ENCODE measurements at places on chromosomes 12 and 14.

- DNase-seq, result peak; percentile 18
These were observed 25.2 kb upstream of the KRT78 start for GRCh38 chr12:52873832-52874572.

GRCh38 chr12:124616394-124617221 lies 49.2 kb upstream of the NCOR2 start:
- DNase-seq, result no peak

DNA sequence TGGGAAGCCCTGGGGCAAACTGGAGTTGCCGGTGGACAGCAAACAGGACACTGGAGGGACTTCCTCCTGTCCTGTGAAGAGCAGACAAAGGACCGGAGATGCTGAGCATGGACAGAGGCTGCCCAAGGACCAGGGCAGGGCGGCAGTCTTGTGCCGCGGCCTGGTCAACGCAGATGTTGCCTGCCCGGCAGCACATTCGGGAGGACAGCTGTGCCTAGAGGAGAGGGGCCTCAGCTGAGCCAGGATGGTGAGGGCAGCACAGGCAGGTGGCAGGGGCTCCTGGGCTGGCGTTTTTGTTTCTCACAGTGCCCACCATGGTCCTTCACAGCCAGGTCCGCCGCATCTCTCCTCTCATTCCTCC lies 13.3 kb downstream of the ANKRD9 start:
- no peak for DNase-seq

DNA sequence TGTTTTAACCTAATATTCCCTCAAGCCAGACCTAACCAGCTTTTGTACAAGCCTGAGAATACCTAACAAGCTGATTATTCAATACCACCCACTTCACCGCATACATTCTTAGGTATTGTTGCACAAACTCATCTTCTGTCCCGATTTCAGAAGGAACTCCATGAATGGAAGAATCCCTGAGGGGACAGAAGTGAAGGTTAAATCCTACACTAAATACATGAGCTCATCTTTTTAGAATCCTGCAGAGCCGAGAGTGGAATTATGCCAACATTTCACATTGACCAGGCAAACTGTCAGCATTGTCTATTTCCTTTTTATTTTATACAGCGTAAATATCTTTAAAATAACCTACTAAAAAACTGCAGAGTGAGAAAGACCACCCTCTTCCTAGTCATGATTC lies 140.7 kb upstream of the PRICKLE1 start:
- no peak for DNase-seq

- no peak for DNase-seq
These were observed 1.6 kb downstream of the IRAK4 start for GRCh38 chr12:43760396-43760795.

DNA sequence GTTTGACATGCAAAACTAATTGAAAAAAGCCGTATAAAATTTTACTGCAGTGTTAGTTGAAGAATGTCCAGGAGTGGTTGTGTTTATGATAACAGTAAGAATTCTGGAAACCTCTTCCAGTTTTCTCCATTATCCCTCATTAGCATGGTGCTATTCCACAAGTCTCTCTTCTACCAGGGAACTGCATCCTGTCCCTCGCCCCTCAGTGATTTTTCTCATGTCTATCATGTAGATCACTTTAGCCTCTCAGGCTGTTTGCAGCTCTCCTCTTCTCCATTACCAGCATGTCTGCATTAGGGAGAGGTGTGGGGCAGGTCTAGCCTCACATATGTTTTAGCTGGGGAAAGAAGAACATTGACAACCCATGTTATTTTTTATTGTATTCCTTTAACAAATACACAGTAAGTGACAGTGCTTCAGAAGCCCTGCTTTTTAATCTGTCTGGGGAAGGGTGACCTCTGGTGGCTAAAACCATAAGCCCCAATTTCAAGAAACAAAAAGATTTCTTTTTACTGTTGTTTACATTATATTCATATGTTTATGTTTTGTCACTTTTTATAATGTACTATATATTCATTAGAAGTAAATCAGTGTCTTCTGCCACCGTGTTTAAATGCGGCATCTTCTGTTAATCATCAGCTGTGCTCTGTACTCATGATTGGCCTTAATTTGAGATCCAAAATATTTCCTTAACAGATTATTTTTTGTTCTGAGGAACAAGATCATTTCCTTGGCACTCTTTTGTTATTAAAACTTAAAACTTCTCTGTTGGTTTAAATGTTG lies 70.7 kb downstream of the RASSF8 start:
- DNase-seq, result peak; percentile 33

DNA sequence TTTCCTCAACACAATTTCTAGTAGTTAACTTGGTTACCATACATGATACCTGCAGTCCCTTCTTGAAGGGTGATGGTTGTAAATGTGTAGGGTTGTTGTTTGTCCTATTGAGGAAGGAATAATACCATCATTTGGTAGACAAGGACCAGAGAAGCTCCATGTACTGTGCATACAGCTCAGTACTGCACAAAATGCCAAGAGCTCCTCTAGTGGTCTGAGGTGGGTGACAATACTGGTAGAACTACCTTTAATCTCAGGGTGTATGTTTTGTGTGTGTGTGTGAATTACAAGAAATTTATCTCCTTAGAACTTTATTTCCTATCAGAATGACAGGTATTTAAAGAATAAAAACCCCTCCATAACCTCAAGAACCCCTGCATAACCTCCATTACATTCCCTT lies 575.3 kb downstream of the TMTC2 start:
- DNase-seq, result no peak

GRCh38 chr14:32560209-32560857 lies 231.2 kb downstream of the AKAP6 start:
- DNase-seq, result no peak

DNA sequence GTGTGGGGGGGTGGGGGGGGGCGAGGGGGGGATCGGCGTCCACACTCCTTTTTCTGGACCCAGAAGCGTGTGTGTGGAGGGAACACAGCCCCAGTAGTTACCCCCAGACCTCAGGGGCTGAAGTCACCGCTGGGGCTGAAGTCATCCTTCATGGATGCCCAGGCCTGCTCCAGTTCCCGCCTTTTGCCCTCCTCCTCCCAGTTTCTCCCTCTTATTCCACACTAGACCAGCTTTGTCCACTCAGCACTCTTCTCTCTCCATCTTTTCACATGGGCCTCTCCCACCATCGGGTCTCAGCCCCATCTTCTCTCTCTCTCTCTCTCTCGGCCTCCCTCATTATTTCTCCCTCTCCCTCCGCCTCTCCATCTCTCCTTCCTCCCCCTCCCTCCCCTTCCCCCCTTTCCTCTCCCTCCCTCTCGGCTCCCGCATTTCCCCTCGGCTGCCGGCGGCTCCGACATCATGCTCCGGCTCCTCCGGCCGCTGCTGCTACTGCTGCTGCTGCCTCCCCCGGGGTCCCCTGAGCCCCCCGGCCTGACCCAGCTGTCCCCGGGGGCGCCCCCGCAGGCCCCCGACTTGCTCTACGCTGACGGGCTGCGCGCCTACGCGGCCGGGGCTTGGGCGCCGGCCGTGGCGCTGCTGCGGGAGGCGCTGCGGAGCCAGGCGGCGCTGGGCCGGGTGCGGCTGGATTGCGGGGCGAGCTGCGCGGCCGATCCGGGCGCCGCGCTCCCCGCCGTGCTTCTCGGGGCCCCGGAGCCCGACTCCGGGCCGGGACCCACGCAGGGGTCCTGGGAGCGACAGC lies at the start of gene P3H3:
Gene P3H3 (plus strand): TSS at position 426 of the 799 bp plus-strand sequence. CDS start 34 bp downstream, at position 460.
- DNase-seq, result peak; percentile 53

DNA sequence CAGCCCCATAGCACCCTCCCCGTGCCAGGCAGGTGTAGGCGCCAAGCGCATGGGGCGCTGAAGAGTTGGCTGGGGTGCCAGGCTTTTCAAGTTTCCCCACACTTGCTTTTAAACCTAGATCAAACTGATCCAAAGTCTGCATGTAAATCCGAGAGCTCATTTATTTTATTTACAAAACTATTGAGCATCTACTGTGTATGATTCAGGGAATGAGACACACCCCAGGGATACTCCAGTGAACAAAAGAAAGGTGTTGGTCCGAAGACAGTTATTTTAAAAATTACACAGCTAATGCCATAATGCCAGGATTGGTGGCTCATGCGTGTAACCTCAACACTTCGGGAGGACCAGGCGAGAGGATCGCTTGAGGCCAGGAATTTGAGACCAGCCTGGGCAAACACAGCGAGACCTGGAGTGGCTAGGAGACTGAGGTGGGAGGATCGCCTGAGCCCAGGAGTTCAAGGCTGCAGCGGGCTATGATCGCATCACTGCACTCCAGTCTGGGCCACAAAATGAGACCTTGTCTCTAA lies 780 bp upstream of the SLC41A2 start:
- no peak for DNase-seq

- no peak for DNase-seq
These were observed 12.2 kb downstream of the TBX3 start for GRCh38 chr12:114671443-114672411.

- no peak for DNase-seq
These were observed 86.2 kb downstream of the RIN3 start for GRCh38 chr14:92599811-92600210.

DNA sequence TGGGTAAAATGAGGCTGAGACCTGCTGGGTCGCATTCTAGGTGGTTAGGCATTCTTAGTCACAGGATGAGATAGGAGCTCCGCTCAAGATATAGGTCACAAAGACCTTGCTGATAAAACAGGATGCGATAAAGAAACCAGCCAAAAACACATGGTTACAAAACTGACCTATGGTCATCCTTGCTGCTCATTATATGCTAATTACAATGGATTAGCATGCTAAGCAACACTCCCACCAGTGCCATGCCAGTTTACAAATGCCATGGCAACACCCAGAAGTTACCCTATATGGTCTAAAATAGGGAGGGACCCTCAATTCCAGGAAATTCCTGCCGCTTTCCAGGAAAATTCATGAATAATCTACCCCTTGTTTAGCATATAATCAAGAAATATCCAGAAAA lies 132.4 kb downstream of the BRMS1L start:
- DNase-seq, result no peak

- DNase-seq, result no peak
These were observed 2.3 kb downstream of the FOXA1 start for GRCh38 chr14:37592482-37593408.

GRCh38 chr14:63032641-63033040 lies 12.6 kb downstream of the KCNH5 start:
- DNase-seq, result no peak

DNA sequence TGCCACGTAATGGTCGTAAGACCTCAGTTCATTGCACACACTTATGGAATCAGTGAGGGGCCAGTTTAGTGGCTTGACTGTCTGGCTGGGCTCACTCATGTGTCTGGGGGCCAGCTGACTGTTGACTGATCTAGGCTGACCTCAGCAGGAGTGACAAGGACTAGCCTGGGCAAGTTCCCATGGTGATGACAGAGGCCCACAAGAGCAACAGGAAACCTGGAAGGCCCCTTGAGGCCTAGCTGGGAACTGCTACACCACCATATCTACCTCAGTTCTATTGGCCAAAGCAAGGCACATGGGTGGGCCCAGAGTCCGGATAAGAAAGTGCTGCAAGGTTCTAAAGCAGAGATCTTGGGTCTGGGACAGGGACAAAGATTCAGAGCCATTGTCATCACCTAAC lies 21.3 kb upstream of the RFLNA start:
- DNase-seq, result no peak

GRCh38 chr12:104505095-104505818 lies 48.5 kb downstream of the CHST11 start:
- DNase-seq, result no peak

GRCh38 chr12:64749461-64750200 lies 9.6 kb downstream of the GNS start:
- no peak for DNase-seq
